ENCODE measurements at places on chromosomes 6 and 20.

DNA sequence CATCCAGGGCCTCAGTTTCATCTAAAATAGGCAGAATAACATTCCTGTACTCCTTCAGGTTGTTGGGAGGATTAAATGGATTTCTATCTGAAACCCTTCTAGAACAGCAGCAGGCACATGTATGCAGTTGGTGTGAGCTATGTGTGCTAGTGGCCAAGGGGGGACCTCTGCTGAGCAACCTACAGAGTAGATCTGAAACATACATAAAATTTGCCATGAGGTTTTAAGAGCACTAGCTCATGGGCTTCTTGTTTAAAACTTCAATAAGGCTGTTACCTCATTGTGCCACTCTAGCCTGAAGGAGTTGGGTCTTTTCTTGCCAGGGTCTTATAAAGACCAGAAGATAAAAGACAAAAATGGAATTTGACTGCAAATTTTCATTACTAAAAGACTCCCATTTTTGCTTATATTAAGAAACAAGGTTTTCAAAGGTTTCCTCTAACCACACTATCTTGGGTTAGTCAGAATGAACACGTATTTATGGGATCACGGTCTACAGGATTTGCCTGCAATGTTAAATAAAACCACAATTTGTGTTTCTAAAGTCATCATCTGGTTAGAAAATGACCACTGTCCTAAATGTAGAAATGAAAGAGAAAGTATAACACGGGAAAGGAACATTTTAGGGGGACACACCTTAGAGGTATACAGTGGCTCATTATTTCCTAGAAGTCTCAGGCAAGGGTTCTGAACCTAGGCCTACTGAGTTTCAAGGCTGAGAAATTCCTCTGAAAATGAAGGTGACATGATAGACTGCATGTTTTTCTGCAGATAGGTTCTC is 144.9 kb upstream of the OLIG3 start:
- no peak for DNase-seq

GRCh38 chr6:2522521-2522920 is 228.2 kb downstream of the MYLK4 start:
- DNase-seq: no peak

- no peak for DNase-seq
Measured at GRCh38 chr6:25174678-25175077, 104.5 kb upstream of the CARMIL1 start.

DNA sequence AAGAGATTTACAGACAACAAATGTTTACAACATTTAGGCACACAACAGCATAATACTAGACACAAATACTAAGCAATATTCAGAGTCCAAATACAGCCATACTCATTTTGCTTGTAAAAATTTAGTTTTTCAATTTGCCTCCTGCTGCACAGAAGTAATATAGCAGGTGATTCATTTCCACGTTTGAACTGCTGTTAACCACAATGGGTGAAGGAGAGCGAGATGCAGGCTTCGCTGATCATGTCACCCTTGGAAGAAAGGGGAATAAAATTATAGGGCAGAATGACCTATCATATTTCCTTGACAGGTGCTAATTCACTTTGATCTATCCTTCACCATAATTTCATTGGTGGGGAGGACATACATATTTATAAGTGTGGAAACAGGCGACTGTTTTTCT is 643.8 kb upstream of the AGPAT4 start:
- DNase-seq: no peak

- DNase-seq: no peak
Measured at GRCh38 chr6:8113131-8113654, 10.8 kb upstream of the EEF1E1 start.

All from naive thymus-derived CD8-positive, alpha-beta T cell (primary cell).